HuH-7 (cell line): ENCODE measurements at places on chromosomes 5 and 9.

DNA sequence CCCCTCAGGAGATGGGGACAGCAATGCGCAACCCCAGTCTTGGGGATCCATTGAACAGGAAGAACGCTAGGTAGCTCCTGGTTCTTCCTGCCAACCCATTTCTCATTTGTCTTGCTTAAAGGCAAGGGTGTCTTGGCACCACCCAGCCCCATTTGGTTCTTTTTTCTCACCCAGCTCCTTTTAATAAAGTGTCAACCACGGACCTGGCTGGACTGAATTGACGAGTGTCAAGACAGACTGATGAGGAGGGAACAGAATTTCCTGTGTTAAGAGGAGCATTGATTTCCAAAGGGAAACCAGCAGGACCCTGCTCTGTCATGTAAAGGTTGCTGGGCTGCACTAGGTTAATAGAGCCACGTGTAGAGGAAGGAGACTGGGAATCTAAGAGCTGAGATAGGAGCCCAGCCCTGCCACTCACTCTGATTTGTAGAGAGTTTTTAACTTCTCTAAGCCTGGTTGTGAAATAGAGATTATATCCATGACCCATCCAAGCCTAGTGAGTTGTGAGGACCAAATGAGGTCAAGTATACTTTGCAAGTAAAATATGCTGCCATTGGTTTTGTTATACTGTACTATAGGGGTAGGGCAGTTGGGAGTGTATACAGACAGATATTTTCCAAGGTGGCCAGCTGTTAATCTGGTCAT, 33.7 kb downstream of the OSTF1 start:
- DNase-seq: no peak

DNA sequence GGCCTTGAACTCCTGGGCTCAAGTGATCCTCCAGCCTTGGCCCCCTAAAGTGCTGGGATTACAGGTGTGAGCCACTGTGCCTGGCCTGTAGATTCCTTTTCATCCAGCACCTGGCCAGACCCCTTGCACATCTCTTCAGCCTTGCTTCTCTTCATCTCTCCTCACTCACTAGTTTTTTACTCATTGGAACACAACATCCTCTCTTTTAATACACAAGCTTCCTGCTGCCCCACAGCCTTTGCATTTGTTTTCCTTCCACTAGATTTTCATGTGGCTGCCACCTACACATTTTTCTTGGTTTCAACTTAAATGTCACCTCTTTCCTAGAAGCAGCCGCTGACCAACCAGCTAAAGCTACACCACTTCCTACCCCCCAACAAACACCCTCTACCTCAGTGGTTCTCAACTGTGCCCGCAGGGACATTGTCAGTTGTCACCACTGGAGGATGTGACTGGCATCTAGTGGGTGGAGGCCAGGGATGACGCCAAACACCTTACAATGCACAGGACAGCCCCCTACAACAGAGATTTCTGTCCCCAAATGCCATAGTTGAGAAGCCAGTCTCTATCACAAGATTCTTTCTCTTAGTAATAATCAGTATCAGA, 33.7 kb downstream of the HAVCR1 start:
- no peak for DNase-seq

- no peak for DNase-seq
These were observed 330.8 kb downstream of the TRIM36 start for GRCh38 chr5:114838937-114839336.

- DNase-seq: no peak
These were observed 2.1 kb upstream of the TRMO start for GRCh38 chr9:97924386-97924785.

DNA sequence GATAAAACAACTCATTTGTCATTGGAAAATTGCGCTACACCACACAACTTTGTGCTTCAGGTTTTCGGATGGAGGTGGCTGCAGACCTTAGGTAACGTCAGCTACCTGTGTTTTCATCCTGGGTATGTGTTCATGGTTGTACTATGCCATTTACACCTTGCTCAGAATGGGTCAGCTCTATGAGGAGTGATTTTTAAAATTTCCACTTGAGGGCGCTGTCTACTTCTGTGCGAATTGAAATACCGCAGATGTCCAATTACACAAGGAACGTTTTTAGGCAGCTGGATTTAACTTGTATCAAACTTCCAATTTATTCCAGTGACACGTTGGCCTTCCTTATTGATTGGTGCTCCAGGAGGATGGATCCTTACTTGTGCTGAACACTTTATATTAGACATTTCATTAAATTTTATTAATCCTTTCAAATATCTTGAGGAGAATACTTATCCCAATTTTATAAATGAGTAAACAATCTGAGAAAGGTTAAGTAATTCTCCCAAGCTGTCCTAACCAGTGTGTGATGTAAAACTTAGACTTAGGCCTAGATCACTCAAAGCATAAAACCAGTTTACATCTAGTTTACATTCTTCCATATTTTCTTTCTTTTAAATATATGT, 23.4 kb downstream of the DMRTA1 start:
- DNase-seq: no peak
